ENCODE measurements at places on chromosomes 7 and 10.

DNA sequence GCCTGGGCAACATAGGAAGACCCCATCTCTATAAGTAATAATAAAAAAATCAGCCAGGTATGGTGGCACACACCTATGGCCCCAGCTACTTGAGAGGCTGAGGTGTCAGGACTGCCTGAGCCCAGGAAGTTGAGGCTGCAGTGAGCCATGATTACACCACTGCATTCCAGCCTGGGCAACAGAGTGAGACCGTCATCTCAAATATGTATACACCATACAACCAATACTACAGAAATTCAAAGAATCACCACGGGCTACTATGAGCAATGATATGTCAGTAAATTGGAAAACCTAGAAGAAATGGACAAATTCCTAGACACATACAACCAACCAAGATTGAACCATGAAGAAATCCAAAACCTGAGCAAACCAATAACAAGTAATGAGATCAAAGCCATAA, 60.3 kb upstream of the ZC3HAV1 start:
- no peak for DNase-seq

DNA sequence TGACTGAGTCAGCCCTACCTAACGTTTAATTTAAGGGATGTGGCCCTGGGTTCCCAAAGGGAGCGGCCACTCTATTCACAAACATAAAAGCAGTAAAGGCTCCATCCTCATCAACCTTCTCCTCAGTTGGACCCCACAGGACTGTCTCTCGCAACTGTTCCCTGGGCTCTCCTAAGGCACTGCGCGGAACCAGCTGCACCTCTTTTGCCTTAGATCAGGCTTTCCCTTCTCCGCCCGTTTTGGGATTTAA, 689 bp upstream of the GTPBP4 start:
- no peak for DNase-seq

GRCh38 chr7:8151161-8151725, 110.7 kb downstream of the ICA1 start:
- DNase-seq: no peak

DNA sequence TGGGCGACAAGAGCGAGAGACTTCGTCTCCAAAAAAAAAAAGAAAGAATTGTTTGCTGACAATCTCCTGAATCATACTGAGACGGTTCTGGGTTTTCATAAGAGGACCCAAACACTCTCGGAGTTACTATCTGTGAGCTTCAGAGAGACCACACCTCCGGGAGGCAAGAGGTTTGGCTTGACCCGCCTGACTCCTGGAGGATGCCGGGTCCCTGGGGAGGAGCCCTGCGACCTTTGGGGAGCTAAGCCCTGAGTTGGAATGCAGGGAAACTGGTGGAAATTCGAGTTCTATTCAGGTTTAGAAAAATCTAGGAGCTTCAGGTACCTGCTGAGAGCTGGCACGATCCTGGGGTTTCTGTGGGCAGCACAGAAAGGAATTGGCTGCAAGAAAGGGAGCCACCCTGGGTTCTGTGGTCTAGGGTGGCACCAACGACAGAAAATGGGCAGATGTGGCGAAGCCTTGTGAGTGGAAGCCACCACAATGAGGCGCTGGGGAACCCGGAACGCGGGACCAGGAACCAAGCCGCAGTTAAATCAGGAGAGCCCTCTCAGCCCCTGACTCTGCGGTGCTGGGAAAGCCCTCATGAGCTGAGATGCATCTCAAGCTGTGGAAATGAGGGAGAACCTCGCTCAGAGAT, 21.9 kb upstream of the GATAD1 start:
- peak; percentile 33 for DNase-seq

GRCh38 chr7:147483634-147484292, 1106.8 kb upstream of the C7orf33 start:
- peak; percentile 5 for DNase-seq

- DNase-seq: no peak
Observed at GRCh38 chr7:1109581-1110310, 21.8 kb downstream of the GPER1 start.

GRCh38 chr7:49483142-49483541, 290.3 kb upstream of the VWC2 start:
- DNase-seq: no peak

GRCh38 chr7:135185471-135186260, 15.2 kb upstream of the CYREN start:
- no peak for DNase-seq

- no peak for DNase-seq
Observed at GRCh38 chr7:115731796-115732471, 298.6 kb downstream of the TFEC start.

- no peak for DNase-seq
Observed at GRCh38 chr10:11837372-11838161, 14.4 kb downstream of the PROSER2 start.

GRCh38 chr10:103062854-103063590, 130.1 kb downstream of the NT5C2 start:
- peak; percentile 30 for DNase-seq

DNA sequence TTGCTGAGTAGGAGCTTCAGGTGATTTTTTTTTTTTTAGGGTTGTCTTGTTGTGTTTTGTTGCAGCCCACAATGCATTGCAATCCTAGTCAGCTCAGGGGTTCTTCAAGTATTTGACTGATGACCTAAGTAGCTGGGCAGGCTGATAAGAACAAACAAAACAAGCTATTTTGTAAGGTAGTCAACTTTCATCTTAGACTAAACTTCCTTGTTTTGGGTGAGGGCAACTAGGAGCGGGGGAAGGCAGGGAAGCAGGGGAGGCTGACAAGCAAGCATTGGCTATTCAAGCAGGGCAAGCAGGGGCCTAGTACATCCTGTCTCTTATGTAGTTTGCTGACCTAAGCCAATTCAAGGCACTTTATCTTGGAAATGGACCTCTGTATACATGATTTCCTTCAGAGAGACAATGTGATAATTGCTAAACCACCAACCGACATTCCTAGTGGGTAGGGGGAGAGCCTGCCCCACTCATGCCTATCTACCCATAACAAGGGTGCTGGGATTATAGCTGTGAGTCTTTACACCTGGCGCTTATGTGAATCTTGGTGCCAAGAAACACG, 163.3 kb upstream of the PRKCQ start:
- DNase-seq: no peak

DNA sequence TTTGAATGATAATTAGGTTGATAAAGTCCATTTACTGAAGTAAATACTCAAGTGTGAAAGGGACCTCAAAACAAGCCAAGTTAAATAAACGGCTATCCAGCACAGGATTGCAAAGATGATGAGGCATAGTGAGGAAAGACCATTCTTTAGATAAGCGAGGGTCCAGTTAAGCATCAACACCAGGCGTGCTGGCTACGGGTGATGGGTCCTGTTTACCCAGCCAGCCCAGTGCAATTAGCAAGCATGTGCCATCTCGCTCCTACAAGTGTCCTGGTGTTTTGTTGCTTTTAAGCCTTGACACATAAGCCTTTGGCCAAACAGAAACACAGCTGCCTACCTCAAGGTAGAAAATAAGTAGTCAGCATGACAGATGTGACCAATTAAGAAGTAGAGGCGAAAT, 7.1 kb downstream of the NEBL start:
- DNase-seq: no peak

- DNase-seq: no peak
Observed at GRCh38 chr10:117991701-117992100, 55.0 kb downstream of the RAB11FIP2 start.

DNA sequence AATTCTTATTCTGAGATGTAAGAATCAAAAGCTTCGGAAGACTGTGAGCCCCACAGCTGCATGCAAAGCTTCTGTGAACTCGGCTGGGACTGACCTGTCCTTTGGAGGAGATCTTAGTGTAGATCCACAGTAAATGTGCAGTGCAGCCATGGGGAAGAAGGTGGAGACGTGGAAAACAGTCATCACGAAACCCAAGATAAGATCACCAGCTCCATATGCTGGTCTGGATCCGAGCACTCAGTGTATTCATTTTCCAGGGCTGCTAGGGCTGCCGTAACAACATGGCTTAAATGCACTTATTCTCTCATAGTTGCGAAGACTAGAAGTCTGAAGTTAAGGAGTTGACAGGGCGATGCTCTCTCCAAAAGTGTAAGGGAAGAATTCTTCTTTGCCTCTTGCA, 143.0 kb upstream of the TCF7L2 start:
- DNase-seq: no peak
